Camera-type eye (tissue), 1 donor: ENCODE measurements at places on chromosomes 12 and 14. TPM values are rescaled to one million over a fixed set of nuclear protein-coding genes. Genes with fewer than 3 reads are reported as not detected.

Gene HNRNPC
- 598 TPM for total RNA-seq

Gene TOMM20L
- total RNA-seq, result not detected

Gene GPR84
- total RNA-seq, result 0.16 TPM

Gene DBX2
- total RNA-seq, result 0.22 TPM

Gene MEG3
- 371 TPM for total RNA-seq

Gene SPTSSA
- total RNA-seq, result 28.6 TPM
